ENCODE measurements at places on chromosomes 2 and 18. TPM values are rescaled to one million over a fixed set of nuclear protein-coding genes. Genes with fewer than 3 reads are reported as not detected.

- no peak overlapping the region for H3K27ac ChIP-seq
- no peaks in the 10 kb centered on the region for H3K27me3 ChIP-seq
- H3K36me3 ChIP-seq = no peaks in the 10 kb centered on the region
- DNase-seq = no peak
- H3K4me1 ChIP-seq = peaks cover 3% of the 10 kb centered on the region
Measured at GRCh38 chr18:35923939-35924684, 48.4 kb upstream of the RMP24 start.

DNA sequence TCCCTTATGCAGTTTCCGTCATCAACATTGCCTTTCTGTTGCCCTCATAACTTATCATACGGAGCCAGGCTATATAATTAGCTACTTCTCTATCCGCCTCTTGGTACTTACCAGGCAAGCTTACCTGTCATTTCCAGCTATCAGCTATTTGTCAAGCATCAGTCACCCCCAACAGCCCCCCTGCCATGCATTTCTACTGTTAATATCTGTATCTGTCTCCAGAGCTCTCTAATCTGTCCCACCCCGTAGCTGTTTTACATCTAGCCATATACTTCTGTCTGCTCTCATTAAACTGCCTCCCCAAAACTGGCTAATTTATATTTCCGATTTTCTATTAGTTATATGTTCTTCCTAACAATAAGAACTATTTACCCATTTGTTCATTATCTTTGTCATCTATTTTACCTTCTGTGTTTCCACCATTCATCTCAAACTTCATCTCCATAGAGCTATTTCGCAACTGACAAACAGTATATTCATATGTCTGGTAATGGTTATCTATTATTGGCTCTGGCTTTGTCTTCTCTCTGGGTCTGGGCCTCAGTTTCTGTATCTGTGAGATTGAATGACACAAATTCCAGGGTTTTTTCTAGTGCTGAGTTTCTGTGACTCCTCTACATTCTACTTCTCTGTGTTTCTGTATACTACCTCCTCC, 9.6 kb downstream of the EMX1 start:
- no peak for DNase-seq
- H3K27ac ChIP-seq = no peak overlapping the region
- H3K4me3 ChIP-seq = no peak overlapping the region

- no peak overlapping the region for H3K27ac ChIP-seq
- H3K4me3 ChIP-seq = no peak overlapping the region
- peaks cover 7% of the 10 kb centered on the region for H3K27me3 ChIP-seq
- peaks cover 24% of the 10 kb centered on the region for H3K4me1 ChIP-seq
- no peaks in the 10 kb centered on the region for H3K36me3 ChIP-seq
- no peak for DNase-seq
Measured at GRCh38 chr2:65291216-65292105, 63.8 kb downstream of the ACTR2 start.

PLCL1 gene
- 28.8 TPM for total RNA-seq

DNA sequence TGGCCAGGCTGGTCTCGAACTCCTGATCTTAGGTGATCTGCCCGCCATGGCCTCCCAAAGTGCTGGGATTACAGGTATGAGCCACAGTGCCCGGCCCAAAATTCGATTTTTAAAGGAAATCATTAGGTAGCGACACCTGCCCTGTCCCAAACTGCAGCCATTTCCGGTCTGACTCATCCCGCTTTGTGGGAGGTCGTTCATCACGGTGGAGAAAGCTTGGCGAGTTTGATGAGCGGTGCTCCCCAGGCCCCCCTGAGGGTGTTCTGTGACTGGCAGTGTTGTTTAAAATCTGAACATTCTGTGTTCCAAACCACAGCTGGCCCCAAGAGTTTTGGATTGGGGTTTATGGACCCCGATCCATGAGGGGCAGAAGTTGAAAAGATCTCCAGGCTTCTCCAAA, 53.0 kb upstream of the GLI2 start:
- no peak overlapping the region for H3K4me3 ChIP-seq
- H3K4me1 ChIP-seq = peaks cover 2% of the 10 kb centered on the region
- DNase-seq = no peak
- H3K36me3 ChIP-seq = no peaks in the 10 kb centered on the region

POMC gene
- total RNA-seq = 0.29 TPM

POLR1B gene
- 13.9 TPM for total RNA-seq

GRCh38 chr2:72415241-72415661, 267.6 kb upstream of the CYP26B1 start:
- no peak overlapping the region for H3K4me3 ChIP-seq
- H3K36me3 ChIP-seq = peaks cover 7% of the 10 kb centered on the region
- no peak overlapping the region for H3K27ac ChIP-seq
- no peak for DNase-seq

TUBB8B gene
- not detected for total RNA-seq

RAPGEF4 gene
- 8.7 TPM for total RNA-seq

GRCh38 chr18:36543030-36543429, 245.5 kb downstream of the FHOD3 start:
- H3K27me3 ChIP-seq = peaks cover 3% of the 10 kb centered on the region
- H3K4me1 ChIP-seq = peaks cover 8% of the 10 kb centered on the region
- no peak for DNase-seq

Data from glutamatergic neuron (in vitro differentiated cells).